ENCODE measurements at places on chromosomes 16 and 17.
A peak's percentile ranks its signal among the peaks of the same experiment; 100 is the strongest.

DNA sequence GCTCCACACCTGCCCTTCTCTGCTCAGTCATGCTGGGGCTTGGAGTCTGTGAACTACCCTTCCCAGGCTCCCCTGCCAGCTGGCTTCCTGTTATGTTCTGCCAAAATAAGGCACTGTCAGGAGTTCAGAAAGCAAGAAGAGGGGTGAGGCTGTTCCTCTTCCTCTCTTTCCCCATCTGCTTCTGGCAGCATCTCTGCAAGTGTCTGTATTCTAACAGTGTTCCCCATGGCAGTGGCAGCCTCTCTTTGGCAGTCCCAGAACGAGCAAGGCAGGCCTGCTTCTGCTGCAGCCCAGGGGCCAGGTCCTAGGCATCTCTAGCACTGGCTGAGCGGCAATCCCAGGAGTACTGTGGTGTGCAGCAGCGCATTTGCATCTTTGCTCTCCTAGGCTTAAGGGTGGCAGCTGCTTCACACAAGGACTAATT is 219.1 kb downstream of the STX8 start:
- no peak for DNase-seq

- peak; percentile 60 for DNase-seq
Observed at GRCh38 chr17:34797720-34798119, 163.5 kb downstream of the CCT6B start.

DNA sequence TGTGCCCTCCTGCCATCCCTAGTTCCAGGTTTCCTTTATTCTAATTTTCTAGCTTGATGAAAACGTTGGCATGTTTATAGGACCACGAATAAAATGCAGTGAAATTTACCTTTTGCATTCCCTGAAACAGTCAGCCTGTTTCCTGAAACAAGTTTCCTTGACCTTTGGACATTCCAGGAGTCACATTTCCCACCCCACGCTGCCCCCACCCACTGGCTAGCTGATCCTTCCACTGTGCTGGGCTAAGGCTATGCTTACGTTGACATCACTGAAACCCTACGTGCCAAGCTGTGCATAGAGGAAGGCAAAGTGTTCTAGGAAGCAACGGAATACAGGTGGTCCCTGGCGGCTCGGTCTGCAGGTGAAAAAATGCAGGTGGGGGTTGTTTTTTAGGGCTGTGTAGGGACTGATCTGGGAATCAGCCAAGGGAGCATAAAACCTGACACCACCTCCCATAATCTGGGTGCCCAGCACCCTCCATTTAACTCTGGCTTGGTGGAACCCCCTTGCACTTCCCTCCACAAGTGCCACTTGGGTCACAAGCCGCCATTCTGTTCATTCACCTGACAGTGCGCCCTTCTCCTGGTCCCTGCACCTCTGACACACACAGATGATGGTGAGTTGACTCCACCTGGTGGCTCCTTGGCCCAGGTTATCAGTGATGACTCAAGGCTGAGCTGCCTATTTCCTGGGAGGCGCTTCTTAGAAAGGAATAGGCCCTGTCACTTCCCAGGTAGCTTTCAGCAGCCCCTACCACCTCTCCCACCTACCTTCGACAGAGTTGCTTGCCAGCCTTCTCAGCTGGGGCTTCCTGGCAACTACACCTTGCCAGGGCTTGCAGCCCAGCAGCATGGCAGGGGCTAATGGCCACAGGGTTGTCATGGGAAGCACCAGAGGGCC is 83.7 kb downstream of the N4BP1 start:
- DNase-seq = no peak

- no peak for DNase-seq
Observed at GRCh38 chr16:23206986-23207385, 24.4 kb downstream of the SCNN1G start.

- DNase-seq = no peak
Observed at GRCh38 chr16:80113873-80114574, 426.8 kb upstream of the DYNLRB2 start.

DNA sequence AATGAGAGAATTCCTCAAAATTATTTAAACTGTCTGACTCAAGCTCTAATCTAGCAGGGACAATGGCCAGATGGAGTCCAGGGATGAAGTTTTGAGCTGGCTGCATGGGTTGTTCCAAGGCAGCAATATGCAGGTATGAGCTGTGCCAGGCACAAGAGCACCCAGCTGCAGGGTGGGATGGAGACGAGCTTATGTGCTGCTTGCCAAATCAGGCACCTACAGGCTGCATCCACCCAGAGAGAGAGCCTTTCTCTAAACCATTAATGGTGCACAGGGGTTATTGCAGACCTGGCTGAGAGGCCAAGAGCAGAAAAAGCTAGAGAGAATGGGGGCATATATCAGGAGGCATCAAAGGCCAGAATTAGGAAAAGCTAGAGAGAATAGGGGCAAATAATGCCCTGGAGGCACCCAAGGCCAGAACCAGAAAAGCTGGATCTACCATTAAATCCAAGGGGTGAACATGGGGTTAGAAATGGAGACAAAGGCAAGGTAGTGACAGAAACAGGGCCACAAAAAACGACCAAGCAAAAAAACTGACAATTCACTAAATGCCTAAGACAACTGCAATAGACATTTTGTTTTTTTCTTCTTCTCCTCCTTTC is 11.0 kb downstream of the KRT33A start:
- DNase-seq = no peak

- no peak for DNase-seq
Observed at GRCh38 chr17:67534941-67535340, 157.9 kb downstream of the PITPNC1 start.

DNA sequence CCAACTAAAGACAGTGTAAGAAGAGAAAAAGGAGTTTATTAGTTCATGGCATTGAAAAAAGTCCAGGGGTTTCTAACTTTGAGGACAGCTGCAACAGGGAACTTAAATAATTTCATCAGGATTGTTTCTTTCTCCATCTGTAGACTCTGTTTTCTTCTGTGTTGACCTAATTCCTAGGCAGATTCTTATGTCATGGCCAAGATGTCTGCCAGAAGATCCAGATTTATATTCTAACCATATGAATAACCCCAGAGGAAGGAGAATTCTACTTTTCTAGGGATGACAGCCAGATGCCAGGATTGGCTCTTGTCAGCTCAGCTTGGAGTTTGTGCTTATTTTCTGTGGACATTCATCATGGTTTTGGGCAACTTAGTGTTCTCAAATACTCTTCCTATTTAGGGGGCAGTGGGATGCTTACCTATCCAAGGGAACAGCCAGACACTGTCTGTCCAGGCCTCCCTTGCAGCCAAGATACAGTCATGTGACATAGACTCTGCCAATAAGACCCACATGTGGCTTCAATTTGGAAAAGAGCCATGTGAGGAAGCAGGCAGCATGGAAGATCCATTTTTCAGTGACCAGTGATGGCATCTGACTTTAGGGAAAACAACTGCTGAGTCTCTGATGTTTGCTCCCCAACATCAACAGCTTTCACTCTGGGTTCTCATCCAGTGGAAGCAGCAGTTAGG is 18.2 kb downstream of the PCTP start:
- DNase-seq = no peak

DNA sequence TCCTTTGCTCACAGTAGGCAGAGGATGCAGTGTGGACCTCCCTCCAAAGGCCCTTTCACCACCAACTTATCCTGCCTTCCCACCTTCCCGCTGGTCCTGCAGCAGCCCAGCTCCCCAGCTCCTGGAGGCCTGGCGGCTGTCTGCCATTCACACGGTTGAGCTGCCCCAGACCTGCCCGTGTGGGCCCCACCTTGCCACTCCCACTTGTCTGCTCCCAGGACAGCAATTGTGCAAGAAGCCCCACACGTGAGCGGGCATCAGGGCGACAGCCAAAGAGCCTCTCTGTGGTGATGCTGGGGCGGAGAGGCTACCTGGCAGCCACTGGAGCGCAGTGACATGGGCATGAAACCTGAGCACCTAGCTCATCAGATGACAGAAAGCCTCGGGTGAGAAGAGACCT is 248.6 kb upstream of the MAF start:
- DNase-seq = no peak

DNA sequence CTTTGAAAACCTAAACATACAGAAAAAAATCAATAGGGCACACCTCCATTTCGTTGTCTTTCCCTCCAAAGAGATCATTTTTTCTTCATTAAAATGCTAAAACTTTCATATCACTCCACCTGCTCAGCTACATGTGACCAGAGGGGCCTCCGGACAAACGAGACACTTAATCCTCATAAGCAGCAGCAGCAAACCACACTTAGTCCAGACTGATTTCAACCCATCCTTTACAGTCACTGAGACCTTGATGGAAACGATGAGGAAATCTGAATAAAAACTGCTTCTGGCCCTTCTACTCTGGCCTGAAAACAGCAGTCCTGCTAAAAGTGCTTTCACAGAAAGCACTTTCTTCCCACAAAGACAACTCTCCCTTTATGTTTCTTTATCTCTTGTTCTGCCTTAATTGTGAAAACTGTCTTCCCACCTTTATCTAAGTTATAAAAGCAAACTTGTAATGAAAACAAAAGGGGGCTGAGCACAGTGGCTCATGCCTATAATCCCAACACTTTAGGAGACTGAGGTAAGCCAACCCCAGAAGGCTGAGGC is 4.6 kb downstream of the ANKRD11 start:
- DNase-seq = no peak

DNA sequence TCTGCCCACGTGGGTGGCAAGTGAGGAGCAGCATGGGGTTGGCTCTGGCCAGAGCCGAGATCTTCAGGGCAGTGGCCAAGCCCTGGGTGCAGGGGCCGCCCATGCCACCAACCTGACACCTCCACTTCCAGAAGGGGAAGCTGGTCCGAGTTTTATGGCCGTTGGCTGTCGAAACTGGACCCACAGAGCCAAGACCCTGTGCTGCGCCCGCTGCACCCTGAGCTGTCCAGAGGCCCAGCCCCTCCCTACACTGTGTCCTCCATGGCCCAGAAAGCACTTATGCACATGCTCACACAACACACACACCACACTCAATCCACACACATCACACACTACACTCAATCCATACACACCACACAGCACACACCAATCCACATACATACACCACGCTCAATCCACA is 33.9 kb upstream of the RPTOR start:
- no peak for DNase-seq

DNA sequence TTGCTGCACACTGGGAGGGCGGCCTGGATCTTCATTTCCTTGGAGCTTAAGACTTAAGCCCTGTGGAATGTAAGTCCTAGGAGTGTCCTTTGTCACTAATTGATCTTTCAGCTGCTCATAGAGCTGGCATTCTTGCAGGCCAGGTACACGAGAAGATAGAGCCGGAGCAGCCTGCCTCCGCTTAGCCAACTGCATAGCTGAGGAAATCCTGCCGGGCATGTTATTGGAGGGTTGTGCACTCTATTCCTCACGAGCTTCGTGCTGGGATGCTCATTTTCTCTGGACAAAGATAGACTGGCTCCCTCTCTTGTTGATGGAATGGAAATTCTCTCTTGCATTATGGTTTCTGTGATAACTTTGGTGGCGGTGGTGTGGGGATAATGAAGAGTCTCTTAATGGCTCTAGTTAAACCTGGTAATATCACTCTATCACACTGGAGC is 76.9 kb downstream of the RPA1 start:
- DNase-seq = no peak

- no peak for DNase-seq
Observed at GRCh38 chr17:73028299-73028755, 64.2 kb downstream of the SLC39A11 start.

DNA sequence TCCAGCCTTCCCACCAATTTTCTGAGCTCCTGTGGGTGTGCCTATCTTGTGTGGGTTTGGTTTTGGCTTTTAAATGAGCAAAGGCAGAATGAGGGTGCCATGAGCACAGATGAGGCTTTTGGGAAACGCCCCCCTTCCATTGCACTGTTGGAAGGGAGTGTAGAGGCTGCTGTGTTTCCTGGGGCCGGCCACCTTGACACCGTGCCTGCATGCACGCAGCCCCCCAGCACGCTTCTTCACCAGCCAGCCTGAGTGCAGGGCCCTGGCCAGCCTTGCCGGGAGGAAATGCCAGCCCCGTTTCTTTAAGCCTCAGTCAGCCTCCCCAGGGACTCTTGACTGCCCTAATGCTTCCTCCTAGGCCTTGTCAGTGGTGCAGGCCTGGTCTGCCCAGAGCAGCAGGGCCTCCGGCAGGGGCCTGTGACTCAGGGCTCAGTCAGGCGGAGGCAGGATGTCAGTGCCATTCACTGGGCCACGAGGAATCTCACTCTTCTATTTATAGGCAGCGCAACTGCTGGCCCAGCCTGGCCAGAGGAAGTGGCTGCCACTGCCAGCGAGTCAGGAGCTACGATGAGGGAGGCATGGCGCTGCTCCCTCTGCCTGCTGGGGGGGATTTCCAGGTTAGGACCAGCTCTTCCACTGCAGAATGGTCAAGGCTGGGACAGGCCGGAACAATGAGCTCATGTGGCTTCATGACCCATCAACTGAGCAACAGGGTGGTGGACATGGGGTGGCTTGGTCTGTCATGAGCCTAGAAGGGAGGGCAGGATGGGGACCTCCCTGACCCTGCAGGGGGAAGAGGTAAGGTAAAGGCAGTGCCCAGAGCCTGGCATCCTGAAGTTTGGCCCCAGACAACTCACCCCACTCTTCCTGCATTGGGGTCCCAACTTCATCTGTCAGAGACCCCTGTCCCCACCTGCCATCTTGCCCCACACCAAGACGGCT is 205.2 kb downstream of the RAB11FIP4 start:
- no peak for DNase-seq

DNA sequence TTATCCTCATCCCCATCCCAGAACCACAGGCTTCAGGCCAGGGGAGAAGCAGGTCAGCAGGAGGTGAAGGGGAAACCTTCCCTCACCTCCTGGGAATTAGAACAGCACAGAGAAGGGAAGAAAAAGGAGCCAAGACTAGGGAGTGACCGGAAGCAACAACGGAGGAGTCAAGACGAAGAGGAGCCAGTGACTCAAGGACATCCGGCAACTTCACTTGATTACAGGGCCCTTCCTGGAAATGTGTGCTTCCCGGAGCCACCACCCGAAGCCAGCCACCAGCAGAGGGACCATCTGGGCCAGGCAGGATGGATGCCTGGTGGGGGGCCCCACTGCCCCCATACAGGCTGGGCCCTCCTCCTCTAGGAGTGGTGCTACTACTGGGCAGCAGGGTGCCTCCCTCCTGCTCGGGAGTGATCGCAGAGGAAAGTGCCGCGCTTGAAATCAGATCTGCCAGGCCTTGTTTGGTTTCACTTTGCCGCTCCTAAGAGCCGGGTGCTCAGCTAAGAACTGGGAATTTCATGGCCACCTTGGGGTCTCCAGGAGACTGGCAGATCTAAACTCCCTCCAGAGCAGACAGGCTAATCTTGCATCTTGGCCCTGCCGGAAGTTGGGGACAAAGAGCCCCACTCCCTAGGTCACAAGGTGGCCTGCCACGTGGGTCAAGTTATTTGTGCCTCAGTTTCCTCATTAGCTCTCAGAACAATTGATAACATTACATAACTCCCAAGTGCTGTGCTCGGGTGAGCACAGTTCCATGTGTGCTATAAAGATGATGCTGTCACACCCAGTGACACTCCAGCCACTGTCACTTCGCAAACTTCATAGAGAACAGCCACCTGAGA is 6.6 kb downstream of the CDC42EP4 start:
- DNase-seq = no peak

All from renal cortex interstitium (tissue), 15 donors.